ENCODE measurements at places on chromosomes 2 and 18.

- DNase-seq, result no peak
These were observed 1086.8 kb upstream of the PIK3C3 start for GRCh38 chr18:40868110-40868858.

GRCh38 chr2:216420367-216421101 lies 8.2 kb downstream of the SMARCAL1 start:
- no peak for DNase-seq

GRCh38 chr2:220117025-220117424 lies 489.6 kb downstream of the SLC4A3 start:
- no peak for DNase-seq

GRCh38 chr2:70514612-70515055 lies 39.0 kb downstream of the TGFA start:
- peak; percentile 34 for DNase-seq

DNA sequence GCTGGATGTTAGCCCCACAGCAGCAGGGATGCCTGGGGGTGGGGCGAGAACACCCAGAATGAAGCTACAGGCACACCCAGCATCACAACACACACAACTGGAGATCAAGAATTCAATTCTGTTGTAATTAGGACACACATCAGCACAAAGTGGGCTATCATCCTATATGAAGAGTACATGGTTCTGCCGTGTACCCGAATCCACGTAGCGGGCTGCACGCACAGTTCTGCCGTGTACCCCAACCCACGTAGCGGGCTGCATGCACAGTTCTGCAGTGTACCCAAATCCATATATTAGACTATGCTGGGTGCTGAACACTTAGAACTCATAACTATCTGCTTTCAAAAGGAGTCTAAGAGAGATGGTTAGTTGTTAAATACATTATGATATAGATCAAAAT lies 86.5 kb downstream of the EIPR1 start:
- DNase-seq, result no peak

GRCh38 chr2:234679301-234679740 lies 182.4 kb upstream of the ARL4C start:
- no peak for DNase-seq

DNA sequence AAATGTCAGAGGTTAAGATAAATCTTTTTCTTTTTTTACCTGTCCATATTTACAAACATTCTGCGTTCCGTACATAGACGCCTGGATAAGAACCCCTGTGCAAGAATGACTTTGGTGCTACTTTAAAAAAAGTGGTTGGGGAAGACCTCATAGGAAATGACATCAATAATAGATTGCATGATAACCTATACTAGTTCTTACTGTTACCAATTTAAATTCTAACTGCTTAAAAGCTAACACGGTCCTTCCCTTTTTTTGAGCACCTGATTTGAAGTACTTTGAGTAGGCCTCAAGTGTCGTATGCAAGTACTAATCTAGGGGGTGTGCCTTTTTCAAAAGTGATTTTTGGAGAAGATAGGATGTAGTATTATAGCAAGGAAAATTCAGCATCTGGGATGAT lies 2.1 kb downstream of the SLC39A10 start:
- DNase-seq, result no peak

DNA sequence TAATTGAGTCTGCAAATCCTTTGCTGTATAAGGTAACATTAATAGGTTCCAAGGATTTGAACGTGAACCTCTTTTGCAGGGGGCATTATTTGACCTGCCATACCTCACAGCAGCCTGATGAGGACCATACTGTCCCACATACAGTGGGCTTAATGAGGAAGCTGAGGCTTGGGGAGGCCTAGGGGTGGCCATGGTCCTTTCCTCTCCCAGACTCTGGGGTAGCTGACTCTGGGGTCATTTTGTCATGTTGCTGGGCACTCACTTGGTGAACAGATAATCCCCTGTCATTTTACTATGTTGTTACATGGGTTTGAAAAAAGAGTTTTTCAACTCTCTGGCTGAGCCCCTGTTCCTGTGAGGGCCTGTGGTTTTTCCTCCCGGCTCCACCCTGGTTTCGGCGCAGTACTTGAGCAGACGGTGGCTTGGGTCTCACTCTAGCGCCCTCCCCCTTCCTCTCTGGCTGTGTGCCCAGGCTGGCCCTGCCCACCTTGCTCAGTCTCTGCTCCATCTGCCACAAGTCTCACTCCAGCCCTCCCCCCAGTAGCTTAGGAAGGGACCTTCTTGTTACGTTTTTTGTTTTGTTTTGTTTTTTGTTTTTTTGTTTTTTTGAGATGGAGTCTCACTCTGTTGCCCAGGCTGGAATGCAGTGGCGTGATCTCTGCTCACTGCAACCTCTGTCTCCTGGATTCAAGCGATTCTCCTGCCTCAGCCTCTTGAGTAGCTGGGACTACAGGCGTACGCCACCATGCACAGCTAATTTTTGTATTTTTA lies 21.0 kb downstream of the INPP4A start:
- peak; percentile 64 for DNase-seq

DNA sequence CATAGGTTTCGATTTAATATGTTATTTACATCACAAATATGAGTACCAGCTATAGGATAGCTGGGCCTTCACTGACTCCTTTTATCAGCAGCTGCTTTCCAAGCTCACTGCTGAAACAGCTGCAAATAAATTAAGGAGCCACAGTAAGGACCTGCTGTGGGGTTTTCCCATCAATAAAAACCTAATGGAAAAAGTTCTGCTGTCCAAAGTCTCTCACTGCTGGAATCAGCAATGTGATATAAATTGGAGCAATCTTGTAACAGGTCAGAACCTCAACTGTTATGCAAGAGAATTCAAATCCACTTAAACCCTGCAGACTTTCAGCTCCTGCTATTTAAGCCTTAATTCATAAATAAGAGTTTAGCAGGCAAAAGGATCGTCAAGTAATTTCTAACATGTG lies 61.3 kb downstream of the NEB start:
- DNase-seq, result no peak

GRCh38 chr2:223101340-223102039 lies 49.5 kb downstream of the KCNE4 start:
- DNase-seq, result no peak
